ENCODE measurements at places on chromosomes 1 and 21.

- peak; percentile 24 for DNase-seq
These were observed 220.5 kb upstream of the B3GALT2 start for GRCh38 chr1:193406901-193407300.

DNA sequence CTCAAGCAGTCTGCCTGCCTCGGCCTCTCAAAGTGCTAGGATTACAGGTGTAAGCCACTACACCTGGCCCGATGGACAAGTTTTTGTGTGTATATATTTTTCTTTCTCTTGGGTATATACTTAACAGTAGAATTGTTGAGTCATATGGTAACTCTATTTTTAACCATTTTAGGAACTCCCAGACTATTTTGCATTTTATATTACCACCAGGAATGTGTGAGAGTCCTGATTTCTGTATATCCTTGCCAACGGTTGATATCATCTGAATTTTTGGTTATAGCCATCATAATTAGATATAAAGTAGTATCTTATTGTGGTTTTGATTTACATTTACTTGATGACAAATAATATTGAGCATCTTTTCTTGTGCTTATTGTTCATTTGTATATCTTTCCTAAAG, 20.7 kb downstream of the FNBP1L start:
- DNase-seq = no peak

- DNase-seq = no peak
These were observed 47.1 kb upstream of the KCNE1 start for GRCh38 chr21:34559089-34559631.

GRCh38 chr1:89635825-89636815, 3.2 kb downstream of the LRRC8C start:
- no peak for DNase-seq

- no peak for DNase-seq
These were observed 5.0 kb downstream of the RNF11 start for GRCh38 chr1:51241119-51241518.

DNA sequence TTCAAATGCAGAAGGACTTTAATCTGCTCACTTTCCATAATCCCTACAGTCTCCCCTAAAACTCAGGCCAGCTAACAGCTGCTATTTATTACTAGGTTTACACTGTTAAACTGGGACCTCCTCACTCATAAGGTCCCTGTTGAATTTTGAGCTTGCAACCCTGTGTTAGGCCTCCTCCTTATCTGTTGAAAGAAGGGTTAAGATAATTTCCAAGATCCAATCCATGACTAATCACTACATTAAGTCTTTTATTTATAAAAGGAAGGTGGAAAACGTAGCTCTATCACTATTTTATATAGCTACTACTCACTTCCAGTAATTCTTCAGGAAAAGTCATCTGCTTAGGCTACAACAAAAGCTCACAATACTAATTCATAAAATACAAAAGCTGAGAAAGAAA, 79.5 kb downstream of the EVI5 start:
- DNase-seq = no peak

GRCh38 chr1:192067360-192067759, 90.9 kb upstream of the RGS18 start:
- DNase-seq = no peak

GRCh38 chr1:206128196-206128595, 11.0 kb upstream of the AVPR1B start:
- peak; percentile 68 for DNase-seq

DNA sequence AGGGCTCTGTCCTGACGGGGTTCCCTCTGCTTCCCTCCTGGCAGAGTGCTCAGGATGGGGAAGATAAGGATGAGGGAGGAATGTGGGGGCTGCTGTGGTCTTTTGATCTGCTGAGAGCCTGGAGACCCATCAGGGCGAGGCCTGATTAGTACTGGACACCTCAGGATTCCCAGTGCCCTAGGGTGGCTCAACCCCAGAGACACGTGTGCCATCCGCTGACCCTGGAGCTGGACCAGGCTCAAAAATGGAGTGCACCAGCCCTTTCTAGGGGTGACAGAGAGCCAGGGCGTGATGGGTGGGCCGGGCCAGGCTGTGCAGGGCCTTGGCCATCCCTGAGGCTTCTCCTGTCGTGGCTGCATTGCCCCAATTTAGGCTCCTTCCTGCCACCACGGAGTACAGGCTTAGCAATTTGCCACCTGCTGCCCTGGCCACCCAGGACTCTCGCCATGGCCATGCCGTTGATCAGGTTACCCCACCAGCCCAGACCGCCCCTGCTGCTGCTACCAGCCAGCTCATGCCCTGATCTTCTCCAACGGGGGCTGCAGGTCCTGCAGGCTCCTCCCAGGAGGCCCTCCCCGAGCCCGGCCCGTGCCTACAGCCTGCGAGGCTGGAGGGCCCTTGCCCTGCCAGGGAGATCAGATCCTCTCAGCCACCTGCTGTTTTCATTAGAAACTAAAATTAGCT, 9.5 kb downstream of the WNT4 start:
- no peak for DNase-seq

- no peak for DNase-seq
These were observed 36.4 kb downstream of the SLC22A15 start for GRCh38 chr1:116012716-116013115.

Data from MV-4-11 (cell line).